ENCODE measurements at places on chromosomes 13 and 19. TPM values are rescaled to one million over a fixed set of nuclear protein-coding genes. Genes with fewer than 3 reads are reported as not detected.

DNA sequence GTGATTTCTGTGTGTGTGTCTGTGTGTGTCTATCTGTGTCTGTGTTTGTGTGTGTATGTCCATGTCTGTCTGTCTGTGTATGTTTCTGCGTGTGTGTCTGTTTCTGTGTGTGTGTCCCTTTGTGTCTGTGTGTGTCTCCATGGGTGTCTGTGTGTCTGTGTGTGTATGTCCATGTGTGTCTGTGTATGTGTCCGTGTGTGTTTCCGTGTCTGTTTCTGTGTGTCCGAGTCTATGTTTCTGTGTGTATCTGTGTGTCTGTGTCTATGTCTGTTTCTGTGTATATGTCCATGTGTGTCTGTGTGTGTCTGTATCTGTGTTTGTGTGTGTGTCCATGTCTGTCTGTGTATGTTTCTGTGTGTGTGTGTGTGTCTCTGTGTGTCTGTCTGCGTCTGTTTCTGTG lies 276.3 kb upstream of the SOX1 start:
- peak; percentile 91 for DNase-seq

DNA sequence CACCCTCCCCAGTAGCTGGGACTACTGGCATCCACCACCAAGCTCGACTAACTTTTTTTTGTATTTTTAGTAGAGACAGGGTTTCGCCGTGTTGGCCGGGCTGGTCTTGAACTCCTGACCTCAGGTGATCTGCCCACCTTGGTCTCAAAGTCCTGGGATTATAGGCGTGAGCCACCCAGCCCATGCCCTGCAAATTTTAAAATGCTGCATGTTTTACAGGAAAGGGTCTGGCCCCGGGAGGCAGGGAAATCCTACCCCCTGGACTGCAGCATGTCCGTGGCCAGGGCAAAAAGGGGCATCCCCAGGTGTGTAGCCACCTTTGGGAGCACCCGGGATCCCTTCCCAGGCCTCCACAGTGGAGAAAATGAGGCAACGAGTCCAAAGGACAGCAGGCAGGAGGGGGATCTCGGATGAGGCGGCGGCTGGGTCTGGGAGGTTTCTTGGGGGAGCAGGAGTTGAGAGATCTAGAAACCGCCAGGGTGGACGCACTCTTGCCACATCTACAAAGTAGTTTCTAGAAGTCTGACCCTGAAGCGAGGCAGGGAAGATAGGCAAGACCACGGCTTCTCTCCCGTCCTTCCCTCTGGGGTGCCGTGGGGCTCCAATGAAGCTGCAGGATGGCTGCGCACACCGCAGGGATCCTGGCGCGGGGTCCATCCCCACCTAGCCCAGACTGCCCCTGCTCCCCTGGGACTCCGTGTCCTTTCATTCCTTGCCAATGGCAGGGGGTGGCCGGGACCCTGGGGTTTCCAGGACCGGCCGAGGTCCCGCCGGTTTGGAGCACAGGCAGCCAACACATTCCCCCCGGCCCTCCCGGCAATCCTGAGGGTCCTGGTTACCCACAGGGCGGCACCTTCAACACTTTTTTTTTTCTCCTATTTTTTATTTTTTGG lies 21.3 kb upstream of the ZBTB7A start:
- no peak for DNase-seq

- no peak for DNase-seq
Measured at GRCh38 chr13:76336889-76337844, 549.0 kb downstream of the KCTD12 start.

GDF15 gene
- 4.4 TPM for total RNA-seq

GRCh38 chr19:30547246-30547645 lies 175.1 kb downstream of the ZNF536 start:
- DNase-seq = no peak

DNA sequence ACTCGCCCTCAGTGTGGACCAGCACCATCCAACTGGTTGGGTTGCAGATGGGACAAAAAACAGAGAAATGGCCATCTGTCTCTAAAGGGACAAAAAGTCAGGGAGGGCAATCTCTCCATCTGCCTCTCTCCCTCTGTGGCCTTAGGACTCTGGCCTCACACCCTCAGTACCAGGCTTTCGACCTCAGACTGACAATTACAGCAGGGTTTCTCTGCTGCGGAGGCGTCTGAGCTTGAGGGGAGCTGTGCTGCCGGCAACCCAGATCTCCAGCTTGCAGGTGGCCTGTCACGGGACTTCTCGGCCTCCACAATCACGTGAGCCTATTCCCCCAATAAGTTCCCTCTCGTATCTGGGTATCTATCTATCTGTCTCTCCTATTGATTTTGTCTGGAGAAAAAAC lies 27.7 kb downstream of the MLLT1 start:
- no peak for DNase-seq

DNA sequence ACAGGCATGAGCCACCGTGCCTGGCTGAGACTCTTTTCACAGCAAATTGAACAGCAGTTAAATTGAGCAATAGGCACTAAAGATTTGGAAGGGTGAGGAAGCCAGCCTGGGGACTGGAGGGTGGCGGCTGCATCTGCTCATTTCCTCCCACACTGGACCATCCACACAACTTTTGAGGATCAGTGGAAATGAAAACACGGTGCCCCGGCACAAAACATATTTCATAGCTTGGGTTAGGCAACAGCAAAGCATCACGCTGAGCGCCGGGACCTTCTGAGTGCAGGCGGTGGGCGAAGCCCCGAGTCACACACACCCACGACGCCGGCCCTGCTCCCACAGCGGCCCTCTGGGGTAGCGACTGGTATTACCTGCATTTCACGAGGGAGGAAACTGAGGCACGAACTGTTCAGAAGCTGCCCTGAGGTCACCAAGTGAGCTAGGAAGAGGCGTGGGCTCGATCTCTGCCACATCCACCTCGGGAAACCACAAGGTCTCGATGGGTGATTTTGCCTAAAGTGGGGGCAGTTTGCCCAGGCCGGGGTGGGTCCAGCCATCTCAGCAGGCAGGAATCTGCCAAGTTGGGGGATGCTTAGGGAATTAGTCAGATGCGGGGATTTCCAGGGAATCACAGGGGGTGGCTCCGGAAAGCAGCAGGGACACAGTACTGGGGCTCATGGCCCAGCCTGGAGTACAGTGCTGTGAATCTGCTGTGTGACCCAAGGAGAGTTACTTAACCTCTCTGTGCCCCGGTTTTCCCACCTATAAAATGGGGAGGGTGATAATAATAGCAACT lies 3.5 kb upstream of the SBNO2 start:
- DNase-seq = no peak

LILRB1 gene
- total RNA-seq = 1.4 TPM

DNA sequence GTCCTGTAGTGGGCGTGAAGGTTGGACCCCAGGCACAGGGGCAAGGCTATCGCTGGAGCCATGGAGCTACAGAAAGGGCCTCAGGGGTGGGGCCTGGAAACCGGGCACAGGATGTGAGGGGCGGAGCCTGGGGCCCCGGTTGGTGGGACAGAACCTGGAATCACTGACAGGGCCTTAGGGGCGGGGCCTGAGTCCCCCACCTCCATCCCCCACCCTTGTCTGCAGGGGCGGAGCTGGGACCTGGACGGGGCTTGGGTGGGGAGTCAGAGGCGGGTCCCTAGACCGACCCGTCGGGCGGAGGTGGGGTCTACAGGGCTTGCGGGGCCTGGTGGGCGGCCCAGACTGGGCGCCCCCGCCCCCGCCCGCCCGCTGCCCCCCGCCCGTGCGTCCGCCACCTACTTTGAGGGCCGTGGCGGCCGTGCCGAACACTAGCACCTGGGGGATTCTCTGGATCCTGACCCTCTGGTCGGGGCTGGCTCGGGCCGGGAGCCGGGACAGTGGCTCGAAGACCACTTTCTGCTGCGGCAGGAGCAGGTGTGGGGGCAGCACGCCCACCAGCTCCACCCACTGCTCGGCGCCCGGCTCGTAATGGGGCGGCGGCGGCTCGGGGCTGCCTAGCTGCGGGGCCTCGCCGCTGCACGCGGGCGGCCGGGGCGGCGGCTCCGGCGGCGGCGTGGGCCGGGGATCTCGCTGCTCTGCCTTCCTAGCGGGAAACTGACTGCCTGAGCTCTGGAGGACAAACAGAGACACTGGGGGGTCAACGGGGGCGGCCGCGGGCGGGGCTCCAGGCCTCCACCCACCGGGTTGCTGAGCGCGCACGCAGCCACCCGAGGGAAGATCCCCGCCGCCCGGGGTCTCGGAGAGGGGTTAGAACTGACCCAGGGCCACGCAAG lies 26.3 kb downstream of the DCAF15 start:
- DNase-seq = peak; percentile 95

DNA sequence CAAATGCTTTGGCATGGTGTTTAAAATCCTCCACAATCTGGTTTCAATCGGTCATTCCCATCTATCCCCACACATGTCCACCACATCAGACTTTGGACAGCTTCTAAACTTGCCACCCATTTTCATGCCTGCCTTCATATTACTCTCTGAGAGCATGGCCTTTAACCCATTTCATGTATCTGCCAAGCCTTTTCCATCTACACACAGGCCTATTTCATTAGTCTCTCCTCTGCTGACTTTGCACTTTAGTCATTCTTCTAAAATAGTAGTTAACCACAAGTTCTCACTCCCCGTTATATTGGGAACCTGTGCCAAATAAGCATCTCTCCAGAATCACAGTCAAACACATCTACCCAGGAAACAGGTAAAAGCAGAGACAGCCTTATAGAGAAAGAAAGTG lies 142.2 kb downstream of the MZT1 start:
- DNase-seq = no peak

- DNase-seq = no peak
Measured at GRCh38 chr13:66655847-66656454, 574.2 kb downstream of the PCDH9 start.

DNA sequence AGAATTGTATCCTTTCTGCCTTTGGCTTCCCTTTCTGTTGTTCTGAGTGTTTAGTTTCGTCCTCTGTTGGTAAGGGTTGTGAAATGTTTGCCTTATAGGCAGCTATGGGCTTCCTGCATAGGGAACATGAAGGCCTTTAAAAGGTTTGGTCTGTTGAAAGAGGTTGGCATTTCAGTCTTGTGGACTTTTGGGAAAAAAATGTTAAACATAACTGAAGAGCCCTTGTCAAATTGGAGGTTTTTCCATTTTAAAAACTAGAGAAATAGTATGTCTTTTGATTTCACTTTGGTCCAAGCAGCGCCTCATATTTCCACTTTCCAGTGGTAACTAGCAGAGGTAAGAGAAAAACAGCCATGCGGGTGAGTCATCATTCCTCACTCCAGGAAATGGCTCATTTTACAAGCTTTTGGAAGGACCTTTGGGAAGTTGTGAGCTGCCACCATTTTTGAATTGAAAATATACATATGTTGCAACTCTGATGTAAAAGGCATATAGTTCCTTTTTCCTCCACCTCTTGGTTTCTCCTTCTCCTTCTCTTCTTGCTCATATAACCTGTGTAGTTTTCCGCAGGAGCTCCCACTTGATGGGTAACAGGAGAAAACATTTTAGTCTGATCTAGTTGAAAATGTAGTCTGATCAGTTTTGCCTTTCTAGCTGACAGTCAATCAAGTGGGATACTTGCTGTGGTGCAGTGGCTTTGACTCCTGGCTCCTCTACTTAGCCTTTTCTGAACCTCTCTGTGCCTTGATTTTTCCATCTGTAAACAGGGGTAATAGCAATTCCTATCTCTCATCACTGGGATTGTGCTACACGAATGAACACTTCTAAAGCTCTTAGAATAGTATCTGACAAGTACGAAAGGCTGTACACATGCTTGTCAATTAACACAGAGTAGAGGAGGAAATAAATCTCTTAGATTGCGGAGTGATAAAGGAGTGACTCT lies 23.0 kb downstream of the GPC6 start:
- no peak for DNase-seq

PRSS57 gene
- 0.34 TPM for total RNA-seq

DNA sequence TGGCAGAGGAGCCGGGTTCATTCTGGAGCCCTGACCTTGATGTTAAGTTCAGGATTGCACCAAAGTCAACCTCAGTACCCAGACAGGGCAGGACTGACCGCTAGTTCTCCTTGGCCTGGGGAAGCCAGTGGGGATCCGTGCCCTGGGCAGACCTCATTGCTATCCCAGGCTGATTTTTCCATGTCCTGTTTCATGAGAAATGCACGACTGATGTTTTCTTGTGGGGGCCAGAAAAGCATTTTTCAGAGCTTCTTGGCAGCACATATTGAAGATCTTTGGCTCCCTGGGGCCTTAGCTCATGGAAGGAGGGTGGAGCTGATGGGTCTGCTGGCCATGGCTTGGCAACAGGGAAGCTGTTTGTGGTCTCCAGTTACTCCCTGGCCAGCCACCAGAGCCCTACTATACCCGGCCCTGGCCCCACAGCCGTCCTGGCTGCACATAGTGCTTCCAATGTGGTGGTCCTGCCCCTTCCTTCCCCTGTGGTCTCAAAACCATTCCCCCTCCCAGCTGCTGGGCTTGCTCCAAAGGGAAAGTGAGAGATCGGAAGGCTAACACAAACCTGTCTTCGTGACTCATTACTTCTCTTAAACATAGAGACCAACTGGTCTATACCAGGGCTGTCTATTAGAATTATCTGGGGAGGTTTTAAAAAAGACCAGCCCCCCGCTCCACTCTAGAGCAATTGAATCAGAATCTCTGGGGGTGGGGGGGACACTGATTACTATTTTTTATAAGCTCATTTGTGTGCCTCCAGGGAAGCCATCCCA lies 11.2 kb downstream of the IL17D start:
- DNase-seq = no peak

All from esophagus muscularis mucosa (tissue), 4 donors.